Caki2 (cell line): ENCODE measurements at places on chromosomes 1 and 21.

- peak; percentile 54 for DNase-seq
Measured at GRCh38 chr1:9196129-9197040, 38.2 kb upstream of the H6PD start.

GRCh38 chr1:202281316-202282024 is 60.3 kb downstream of the UBE2T start:
- DNase-seq: no peak

GRCh38 chr1:231310391-231310934 is 27.2 kb downstream of the EXOC8 start:
- DNase-seq: no peak

GRCh38 chr1:37945743-37946702 is 830 bp downstream of the INPP5B start:
- DNase-seq: no peak

GRCh38 chr1:70970407-70970806 is 77.2 kb downstream of the PTGER3 start:
- no peak for DNase-seq

GRCh38 chr1:220776720-220777326 is 9.9 kb upstream of the MTARC1 start:
- peak; percentile 49 for DNase-seq

- no peak for DNase-seq
Measured at GRCh38 chr1:7010534-7011200, 225.4 kb downstream of the CAMTA1 start.

GRCh38 chr1:205680073-205680851 is at the start of gene SLC45A3:
TSS of gene SLC45A3 (minus strand) at chr1:205680509. CDS start at chr1:205664656, 15,853 bp downstream.
- DNase-seq: peak; percentile 23

GRCh38 chr1:44609768-44610526 is 64.3 kb downstream of the TMEM53 start:
- no peak for DNase-seq

GRCh38 chr1:202964791-202965410 is 2.2 kb downstream of the CYB5R1 start:
- DNase-seq: no peak

GRCh38 chr1:110091791-110092190 is 20.5 kb upstream of the UBL4B start:
- no peak for DNase-seq

DNA sequence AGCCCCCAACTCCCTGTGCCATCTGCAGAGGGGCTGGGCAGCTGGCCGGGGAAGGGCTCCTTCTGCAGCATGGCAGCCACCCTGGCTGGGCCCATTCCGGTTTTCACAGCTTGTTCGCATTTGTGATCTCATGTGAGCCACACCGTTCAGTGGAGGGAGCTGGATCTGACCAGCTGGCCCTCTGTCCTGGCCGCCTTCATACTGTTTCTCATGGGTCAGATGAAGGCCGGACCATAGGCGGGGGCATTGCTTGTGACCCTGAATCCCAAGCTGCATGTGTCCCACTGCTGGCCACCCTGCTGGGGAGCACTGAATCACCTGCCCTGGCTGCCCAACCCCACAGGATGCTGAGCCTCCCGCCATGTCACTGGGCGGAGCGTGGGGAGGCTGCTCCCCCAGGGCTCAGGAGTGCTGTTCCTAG is 36.4 kb upstream of the PRSS38 start:
- DNase-seq: no peak

- DNase-seq: no peak
Measured at GRCh38 chr1:33399375-33399774, 31.5 kb downstream of the PHC2 start.

DNA sequence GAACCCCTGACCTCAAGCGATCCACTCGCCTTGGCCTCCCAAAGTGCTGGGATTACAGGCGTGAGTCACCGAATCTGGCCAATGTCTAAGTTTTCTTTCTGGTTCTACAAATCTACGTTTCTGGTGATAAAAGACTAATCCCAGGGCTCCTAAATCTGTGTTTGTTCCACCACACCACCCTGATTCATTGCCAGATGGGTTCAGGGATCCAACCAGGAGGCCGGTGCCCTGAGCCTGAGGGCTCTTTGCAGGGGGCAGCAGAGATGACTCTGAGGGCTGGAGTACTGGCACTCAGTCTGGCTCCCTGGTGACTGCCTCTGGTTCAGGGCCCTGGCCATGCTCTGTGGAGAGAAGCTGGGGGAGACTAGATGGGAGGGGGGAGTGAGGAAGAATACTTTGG is 10.5 kb upstream of the OPRD1 start:
- DNase-seq: no peak

DNA sequence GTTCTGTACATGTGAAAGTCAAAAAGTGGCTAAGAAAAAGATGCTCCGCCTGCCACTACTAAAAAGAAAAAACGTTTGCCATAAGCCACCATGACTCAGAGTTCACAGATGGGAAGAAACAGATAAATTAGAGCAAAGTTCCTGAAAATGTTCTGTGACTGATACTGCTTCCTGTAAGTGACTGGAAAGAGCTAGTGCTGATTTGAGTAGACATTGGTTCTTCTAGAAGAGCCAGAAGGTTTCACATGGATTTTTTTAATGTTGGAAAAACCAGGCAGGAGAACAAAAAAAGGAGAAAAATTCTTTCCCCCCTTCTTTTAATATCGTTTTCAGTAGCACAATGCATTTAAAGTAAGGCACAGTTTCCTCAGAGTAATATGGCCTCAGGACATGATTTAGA is 221.4 kb downstream of the HLX start:
- DNase-seq: peak; percentile 78

- peak; percentile 16 for DNase-seq
Measured at GRCh38 chr1:168842916-168843315, 113.9 kb upstream of the DPT start.

- DNase-seq: no peak
Measured at GRCh38 chr21:35827004-35827403, 233.3 kb downstream of the SETD4 start.

DNA sequence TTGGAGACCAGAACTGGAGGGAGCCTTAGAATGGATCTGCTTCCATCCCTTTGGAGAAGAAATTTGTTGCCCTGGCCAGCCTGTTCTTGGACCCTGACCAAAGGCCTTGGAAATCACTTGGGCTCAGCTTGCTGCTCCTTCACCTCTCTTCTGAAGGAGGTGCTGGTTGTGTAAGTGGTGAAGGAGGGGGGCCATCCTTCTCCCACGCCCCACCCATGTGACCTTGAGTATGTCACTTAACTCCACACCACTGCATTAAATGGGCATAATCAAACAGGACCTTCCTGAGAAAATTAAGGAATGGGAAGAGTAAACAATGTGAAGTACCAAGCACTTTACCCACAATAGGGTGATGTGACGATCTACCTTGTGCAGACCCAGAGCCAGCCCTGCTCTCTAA is 68.3 kb upstream of the GJB5 start:
- DNase-seq: no peak

DNA sequence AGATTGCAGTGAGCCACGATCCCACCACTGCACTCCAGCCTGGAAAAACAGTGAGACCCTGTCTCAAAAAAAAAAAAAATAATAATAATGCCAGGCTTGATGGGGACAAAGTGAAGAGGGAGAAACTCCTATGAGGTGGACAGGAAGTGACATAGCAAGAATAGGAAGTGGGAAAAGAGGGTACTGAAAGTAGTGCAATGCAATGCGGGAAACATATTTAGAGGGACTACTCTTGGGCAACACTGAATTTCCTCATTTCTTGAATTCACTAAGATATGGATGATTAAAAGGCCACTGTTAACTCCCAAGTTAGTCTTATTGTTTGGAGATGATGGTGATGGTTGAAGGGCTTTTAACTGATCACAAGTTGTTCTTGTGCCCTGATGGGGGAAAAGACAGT is 21.6 kb upstream of the KCNA2 start:
- no peak for DNase-seq
